ENCODE measurements at places on chromosomes 11 and 22.

DNA sequence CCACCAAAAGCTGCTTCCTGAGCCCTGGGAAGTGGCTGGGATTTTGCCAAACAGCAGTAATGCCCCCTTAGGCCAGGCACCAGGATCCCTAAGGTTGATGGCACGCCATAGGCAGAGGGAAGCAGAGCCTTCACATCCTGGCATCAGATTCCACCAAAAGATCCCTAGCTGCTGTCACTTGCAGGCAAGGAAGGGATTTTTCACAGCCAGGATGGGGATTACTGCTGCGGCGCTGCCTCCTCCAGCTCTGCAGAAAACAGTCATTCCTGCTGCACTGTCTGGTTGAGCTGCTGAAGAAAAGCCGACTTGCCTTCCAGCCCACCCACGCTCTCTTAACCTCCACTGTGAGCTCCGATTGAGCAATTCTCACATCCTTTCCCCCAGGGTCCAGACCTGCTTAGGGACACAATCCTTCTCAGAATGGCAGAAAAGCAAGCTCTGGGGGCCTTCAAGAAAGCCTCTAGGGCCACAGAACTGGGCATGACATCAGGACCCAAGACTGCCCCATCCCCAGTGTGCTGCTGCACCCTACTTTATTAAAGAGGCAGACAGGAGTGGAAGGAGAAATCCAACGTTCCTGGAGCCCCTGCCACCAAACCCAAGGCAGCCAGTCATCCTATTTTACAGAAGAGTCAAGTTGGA, 19.9 kb downstream of the SYN3 start:
- peak; percentile 4 for DNase-seq

- no peak for DNase-seq
Observed at GRCh38 chr22:22691716-22692701, 47.6 kb downstream of the GGTLC2 start.

GRCh38 chr11:19651028-19651427, 61.6 kb upstream of the NAV2 start:
- DNase-seq = no peak

DNA sequence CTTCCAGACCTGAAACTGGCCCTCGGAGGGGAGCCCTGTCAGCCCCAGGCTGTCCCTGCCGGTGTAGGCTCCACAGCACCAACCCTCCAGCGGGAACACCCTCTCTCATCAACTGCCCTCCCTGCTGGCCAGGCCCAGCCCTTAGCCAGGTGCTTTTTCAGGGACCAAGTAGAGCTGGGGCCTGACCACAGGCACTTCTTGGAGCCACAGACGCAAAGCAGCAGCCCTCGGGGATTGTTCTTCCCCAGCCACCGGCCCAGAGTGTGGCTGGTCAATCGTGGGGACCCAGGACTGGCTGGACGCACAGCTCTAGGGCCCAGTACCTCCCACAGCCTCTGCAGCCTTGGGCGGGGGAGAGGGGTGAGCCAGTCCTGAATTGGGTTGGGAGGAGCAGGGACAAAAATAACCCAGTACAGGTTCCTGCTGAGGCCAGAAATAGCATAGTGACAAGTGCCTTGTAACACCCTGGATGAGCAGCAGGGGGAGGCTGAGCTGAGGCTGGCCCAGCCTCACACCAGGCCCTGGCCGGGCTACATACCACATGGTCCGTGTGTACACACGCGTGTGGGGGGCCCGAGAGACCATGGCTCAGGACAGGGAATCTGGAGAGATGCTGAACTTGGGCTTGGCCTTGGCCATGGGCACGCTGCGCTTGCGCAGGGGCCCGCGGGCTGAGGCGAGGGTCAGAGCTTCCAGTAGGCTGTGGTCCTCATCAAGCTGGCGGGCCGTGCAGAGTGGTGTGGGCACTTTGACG, 2.0 kb downstream of the KCNJ11 start:
- peak; percentile 50 for DNase-seq

DNA sequence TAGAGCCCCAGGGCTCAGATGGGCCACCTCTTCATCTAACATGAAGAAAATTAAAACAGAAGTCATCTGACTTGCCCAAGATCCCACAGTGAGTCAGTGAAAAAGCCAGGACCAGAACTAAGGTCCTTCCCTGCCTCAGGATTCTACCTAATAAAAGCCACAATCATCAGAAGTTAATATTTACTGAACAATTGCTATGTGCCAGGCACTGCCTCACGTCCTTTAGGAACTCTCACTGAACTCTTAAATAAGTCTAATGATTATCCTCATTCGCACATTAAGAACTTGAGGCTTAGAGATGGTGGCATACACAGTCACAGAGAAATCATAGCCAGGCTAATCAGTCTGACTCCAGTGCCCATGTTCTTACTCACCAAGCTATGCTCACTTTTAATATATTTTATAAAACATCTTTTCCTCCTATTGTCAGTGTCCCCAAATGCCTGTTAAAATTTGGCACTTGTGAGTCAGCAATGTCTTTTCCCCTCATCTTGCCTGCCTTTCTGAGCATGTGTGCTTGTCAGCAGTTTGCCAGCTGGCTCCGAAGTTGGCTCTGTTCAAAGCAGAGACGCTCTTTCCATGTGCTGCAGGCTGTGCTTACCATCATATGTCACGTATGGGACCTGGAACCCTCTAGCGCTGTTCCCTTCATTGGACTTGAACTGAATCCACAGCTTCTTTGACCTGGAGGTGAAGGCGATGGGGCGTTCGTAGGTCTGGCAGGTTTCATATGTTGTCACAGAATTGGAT, 21.5 kb upstream of the NRIP3 start:
- DNase-seq = no peak

DNA sequence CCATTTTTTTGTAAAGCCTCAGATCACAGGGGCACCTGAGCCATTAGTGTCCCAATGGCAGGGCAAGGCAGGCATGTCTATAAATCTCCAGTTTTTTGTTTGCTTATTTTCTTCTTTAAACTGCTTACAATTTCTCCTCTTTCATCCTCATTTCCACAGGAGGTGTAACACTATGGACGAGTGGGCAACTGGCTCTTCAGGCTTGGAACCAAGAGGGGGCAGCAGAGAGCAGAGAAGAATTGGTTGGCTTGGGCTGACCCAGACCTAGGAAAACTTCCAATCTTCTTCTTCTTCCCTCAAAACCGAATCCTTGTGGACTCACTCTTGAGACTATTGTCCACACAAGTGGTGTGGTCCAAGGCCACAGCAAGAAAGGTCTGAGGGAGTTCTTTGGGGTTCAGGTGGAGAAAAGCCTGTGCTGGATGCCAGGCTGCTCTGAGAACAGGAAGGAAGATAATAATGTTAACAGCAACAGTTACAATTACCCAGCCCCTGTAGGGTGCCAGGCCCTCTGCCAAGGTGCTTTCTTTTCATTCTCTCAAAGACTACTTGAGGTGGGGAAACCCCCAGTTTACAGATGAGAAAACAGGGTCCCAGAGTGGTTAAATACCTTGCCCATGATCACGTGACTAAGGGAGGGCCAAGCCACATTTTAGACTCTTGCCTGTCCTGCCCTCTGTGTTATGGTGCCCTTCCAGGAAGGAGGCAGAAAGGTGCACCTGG, 70.7 kb upstream of the E2F8 start:
- peak; percentile 59 for DNase-seq

- DNase-seq = peak; percentile 78
Observed at GRCh38 chr22:20298803-20299745, 20.8 kb downstream of the DGCR6L start.

GRCh38 chr11:66478729-66479393, 1.4 kb upstream of the DPP3 start:
- DNase-seq = no peak

GRCh38 chr11:46920755-46921154, 2.4 kb upstream of the LRP4 start:
- peak; percentile 97 for DNase-seq

- peak; percentile 50 for DNase-seq
Observed at GRCh38 chr11:6353367-6353987, 33.2 kb upstream of the CAVIN3 start.

- DNase-seq = no peak
Observed at GRCh38 chr11:120146413-120147093, 8.6 kb upstream of the TRIM29 start.

GRCh38 chr11:9049959-9050358, 41.4 kb downstream of the SCUBE2 start:
- DNase-seq = no peak

- no peak for DNase-seq
Observed at GRCh38 chr11:34205326-34206035, 100.1 kb downstream of the NAT10 start.

GRCh38 chr22:47997052-47997590, 1234.7 kb downstream of the TBC1D22A start:
- no peak for DNase-seq

DNA sequence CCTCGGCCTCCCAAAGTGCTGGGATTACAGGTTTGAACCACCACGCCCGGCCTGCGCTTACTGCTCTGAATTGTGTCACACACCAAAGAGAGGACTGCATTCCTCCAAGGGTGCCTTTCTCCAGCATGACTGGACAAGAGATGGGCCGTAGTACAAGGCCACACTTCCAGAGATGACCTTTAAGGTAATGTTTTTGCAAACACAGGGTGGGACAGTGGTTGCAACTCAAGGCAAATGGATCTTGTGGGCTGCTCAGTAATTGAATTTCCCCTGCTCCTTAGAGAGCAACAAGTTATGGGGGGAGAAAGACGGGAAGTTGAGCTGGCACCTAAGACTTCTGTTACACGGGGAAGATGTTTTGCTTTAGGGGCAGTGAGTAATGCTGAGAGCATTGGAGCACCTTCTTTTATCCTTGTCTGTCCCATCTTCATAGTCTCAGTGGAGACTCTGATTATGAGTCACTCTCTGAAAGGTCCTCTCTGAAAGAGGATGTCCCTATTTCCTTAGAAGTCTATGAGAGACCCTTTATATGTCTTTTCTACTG, 66.3 kb downstream of the C11orf91 start:
- peak; percentile 91 for DNase-seq

- DNase-seq = peak; percentile 88
Observed at GRCh38 chr11:118921929-118922744, 3.6 kb downstream of the BCL9L start.

DNA sequence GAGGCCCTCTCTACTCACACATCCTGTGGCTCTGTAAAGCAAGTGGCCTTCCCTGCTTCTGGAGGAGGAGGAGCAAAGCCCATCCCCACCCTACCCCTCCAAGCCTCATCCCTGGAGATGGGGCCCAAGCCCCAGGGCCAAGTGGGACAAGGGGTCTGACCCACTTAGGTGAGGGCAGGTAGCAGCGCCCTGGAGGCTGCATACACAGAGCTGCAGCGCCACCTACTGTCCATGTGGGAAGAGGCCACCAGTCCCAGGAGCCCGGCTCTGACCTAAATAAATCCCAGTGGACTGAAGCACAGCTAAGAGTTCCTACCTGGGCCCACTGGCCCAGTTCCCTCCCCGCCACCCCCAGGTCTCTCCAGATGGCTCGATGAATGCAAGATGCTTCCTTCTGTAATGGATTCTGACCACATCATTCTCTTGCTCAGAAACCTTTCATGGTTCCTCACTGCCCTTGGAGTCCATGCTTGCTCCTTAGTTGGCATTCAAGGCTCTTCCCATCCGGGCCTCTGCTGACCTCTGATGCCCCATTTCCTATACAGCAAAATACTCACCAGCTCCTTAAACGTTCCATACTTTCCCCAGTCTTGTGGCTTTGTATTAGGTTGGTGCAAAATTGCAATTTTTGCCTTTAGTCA, 62.1 kb downstream of the THAP12 start:
- peak; percentile 64 for DNase-seq

- no peak for DNase-seq
Observed at GRCh38 chr11:126378763-126379162, 23.3 kb downstream of the ST3GAL4 start.

GRCh38 chr11:74989260-74989638, 516 bp downstream of the NEU3 start:
- peak; percentile 21 for DNase-seq

GRCh38 chr11:7439746-7440320, 45.5 kb upstream of the OLFML1 start:
- no peak for DNase-seq

GRCh38 chr11:7683571-7683970, 10.3 kb upstream of the CYB5R2 start:
- DNase-seq = no peak

DNA sequence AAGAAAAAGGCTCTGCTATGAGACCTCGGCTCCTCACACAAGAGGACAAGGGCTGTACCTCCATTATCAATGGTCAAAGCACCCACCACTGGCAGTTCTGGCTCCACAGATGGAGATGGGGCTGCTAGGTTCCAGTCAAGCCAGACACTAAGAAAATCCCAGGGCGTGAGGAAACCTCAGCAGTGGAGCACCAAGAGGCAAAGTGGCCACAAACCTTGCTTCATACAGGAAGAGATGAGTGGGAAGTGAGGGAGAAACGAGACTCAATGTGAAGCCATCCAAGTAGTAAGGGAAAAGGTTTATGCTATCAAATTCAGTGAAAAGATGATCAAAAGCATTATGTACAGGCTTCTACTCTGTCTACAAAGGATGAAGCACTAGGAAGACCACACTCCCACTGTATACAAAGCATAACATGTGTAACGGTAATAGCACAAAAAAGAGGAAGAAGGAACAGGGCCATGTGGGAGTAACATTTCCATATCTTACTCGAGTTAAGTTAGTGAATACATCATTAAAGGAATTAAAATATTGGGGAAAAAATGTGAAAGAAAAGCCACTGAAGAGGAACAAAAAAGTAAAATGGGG, 27.0 kb downstream of the POLDIP3 start:
- no peak for DNase-seq

DNA sequence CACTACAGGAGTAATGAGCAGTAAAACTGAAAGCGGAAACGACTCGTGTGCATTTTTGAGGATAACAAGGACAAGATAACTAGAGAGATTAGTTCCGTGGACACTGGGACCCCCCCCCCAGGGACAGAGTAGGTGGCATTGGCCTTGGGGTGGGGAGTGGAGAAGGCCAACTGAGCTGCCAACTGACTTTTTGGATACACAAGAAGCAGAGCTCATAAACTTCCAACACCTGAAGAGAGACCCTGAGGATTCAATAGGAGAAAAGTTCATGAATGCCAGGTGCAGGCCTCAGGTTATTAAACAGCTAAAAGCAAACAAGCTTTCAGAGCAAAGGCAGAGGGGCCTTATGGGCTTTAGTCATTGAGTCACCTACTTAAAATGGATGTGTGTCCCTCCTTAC, 17.6 kb upstream of the PRSS23 start:
- DNase-seq = no peak

DNA sequence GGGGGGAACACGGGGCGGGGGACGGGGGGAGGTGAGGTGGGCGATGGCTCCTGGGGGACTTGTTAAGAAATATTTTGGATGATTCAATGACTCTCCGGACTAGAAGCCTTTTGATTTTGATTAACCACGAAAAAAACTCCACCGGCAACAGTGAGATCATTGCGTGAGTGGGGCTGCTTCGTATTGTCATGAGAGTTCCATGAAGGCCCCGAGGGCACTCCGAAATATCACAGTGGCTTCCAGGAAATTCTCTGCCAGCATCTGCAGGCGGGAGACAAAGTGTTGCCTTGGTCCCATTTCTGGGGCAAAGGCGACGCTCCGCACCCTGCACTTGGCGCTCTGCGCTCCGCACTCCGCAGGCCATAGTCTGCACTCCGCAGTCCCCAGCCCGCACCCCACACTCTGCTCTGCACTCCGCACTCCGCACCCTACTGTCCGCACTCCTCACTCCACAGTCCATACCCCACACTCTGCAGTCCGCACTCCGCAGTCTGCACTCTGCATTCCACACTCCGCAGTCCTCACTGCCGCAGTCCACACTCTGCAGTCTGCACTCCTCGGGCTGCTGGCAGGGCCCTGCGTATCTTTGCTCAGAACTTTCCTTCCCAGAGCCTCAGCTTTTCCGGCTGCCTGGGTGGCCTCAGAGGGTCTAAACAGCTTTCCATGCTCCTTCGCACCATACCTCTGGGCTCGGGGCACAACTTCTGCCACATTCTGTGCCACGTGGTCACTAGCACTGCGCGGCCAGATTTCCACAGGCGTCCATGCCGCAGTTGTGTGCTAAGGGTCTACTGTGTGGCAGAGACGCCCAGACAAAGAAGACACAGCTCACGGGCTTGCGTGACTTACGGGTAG, 61.1 kb downstream of the LINC01488 start:
- peak; percentile 38 for DNase-seq
